ENCODE measurements at places on chromosomes 12 and 14.

- DNase-seq = no peak
Observed at GRCh38 chr14:90345239-90345557, 13.5 kb upstream of the NRDE2 start.

DNA sequence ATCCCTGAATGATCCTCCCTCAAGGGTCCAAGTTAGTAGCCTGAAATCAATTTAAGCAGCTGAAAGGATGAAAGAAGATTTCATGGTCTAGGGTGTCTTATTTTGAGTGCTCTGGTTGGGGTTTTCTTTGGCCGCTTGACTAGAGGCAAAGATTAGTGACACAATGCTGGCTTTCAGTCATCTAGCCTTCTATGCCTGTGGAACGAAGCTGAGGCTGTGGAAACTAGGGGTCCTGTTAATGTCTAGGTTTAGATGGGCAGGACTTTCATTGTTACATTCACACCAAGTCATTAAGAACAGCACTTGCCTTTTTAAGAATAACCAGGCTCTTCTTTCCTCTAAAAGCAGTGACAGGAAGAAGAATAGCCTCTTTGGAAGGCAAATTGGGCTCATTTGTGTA lies 253.8 kb upstream of the E2F7 start:
- no peak for DNase-seq

- DNase-seq = no peak
Observed at GRCh38 chr12:121162384-121162783, 29.7 kb downstream of the P2RX7 start.

- DNase-seq = no peak
Observed at GRCh38 chr14:90403065-90403464, 6.2 kb downstream of the CALM1 start.

GRCh38 chr14:94593749-94594431 lies 12.7 kb downstream of the SERPINA5 start:
- DNase-seq = peak; percentile 7

DNA sequence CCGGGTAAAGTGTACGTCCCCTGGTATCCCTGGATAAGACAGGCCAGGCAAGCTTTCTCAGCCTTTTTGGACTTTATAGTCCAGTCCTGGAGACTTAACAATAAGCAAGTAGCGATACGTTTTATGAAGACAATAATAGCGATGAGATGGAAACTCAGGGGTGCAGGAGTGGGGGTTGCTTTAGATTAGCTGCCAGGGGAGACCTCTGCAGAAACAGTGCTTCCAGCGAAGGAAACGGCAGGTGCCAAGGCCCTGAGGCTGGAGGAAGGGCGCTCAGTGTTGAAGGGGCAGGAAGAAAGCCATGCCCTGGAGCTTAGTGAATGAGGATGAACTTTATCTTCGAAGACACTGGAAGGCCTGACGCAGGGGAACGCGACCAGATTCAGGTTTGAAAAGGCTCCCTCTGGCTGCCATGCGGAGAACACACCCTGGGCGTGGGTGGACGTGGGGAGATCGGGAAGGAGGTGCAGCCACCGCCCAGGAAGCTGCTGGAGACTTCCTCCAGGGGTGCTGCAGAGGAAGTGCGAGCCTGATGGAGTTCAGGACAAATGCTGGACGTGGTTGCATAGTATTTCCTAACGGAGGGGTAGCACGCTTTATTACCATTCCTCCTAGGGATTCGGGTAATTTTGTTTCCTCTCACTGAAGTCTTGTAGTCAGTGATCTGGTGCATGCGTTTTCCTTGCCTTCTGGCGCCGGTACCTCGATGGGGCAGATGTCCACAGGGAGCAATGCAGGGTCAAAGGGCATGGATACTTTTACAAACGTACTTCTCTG lies 26.1 kb upstream of the UBC start:
- DNase-seq = peak; percentile 97

DNA sequence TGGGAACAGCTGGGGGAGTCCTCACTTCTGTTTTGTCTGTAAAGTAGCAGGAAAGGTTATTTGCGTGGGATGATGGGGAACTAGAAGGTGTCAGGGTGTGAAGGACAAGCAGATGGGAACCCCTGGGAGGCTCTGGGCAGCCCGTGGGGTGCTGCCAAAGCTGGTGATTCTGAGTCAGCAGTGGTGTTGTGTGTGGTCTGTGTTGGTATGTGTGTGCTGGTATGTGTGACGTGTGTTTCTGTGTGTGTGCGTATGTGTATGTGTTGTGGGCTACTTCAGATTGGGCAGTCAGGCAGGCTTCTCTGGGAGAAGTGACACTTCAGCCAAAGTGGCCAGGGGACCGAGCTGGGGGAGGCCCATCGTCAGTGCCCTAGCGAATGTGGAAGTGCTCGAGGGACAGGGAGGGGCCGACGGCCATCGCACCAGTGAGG lies 15.3 kb upstream of the BDKRB2 start:
- no peak for DNase-seq

- DNase-seq = no peak
Observed at GRCh38 chr12:113221997-113222729, 899 bp downstream of the TPCN1 start.

- no peak for DNase-seq
Observed at GRCh38 chr12:62783881-62784280, 151.1 kb downstream of the PPM1H start.

- no peak for DNase-seq
Observed at GRCh38 chr12:42192686-42193085, 45.4 kb downstream of the YAF2 start.

DNA sequence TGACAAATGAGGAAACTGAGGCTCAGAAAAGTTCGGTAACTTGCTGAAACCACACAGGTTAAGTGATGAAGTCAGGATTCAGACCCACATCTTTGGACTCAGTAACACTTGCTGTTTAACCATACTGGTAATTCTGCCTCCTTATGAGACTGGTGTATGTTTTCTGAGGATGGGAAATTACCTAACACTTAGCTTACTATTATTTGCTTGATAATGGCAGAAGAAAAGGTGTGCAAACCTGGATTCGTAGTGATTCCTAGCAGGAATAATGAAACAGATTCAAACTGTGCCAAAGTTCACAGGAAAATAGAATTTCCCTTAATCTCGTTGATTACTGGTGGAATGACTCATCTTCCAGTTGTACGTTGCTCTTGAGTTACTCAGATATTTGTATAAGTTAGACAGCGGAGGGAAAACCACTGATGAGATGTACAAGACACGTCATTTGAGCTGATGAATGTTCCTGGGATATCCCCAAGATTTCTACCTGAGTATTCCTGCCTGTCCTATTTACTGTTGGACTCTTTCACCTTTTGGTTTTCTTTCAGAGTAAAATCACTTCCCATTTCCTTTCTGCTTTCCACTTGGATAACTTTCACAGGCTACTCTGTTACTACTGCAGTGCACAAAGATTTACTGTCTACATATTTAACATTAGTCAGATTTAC lies 37.5 kb downstream of the PRORP start:
- DNase-seq = no peak

- no peak for DNase-seq
Observed at GRCh38 chr14:20512177-20512905, 7.0 kb downstream of the RNASE10 start.

DNA sequence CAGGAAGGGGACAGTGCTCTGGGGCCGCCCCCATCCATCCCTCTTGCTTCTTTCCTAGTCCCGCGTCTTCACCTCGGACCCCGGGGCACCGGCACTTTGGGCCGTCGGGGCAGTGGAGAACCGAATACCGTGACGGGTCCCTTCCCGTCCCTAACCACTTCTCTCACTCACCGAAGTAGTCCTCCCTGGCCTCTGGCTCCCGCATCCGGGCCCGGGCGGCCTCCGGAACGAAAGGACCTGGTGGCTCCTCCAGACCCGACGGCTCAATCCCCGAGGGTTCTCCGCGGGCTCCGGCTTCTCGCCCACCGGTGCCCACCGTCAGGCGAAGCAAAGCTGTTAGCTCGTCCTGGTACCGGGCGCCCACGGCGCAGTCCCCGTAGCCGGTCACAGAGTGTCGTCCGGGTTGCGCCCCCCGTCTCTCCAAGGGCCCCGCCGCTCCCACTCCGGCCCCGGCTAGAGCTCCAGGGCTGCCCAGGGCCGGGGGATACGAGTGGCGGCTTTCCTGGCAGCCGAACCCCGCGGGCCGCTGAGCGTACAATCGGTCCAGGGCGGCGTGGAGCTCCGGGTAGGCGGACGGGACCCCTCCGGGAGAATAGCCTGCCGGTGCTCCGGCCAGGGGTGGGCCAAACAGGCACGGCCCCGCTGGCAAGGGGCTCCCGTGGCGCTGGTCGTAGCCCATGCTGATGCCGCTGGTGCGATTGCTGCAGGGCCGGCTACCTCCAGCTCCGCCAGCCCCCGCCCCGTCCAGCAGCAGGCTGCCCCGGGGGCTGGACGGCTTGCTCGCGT lies 1.1 kb downstream of the AJUBA start:
- DNase-seq = peak; percentile 77

GRCh38 chr12:100437038-100437841 lies 36.4 kb upstream of the NR1H4 start:
- DNase-seq = no peak

DNA sequence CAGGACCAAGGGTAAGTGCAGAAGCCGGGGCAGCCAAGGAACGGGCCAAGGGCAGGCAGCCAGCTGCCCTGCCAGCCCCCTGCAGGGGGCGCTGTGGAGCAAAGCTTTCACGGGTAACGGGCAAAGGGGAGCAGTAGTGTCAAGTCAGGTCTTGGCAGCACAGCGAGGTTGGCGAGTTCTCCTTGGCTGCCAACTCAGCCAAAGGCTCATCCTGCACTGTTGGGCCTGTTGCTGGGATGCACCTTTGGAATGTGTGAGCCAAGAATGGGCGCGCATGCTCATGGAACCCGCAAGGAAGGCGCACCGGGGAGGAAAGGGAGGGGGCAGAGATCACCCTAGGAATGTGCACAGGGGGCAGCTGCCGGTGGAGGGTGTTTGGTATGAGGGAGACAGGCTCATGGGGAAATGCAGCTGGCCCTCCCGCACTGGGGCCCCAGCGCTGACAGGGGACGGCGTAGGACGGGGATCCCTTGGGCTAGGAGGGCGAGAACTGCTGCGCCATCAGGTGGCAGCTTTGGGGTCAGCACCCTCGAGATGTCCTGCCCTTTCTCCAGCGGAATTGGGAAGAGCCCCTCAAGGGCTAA lies 138.0 kb downstream of the ASCL4 start:
- peak; percentile 18 for DNase-seq

- DNase-seq = no peak
Observed at GRCh38 chr14:32019276-32019675, 57.8 kb upstream of the ARHGAP5 start.

GRCh38 chr14:94180655-94181271 lies 6.6 kb downstream of the PPP4R4 start:
- no peak for DNase-seq

- DNase-seq = peak; percentile 78
Observed at GRCh38 chr12:29066011-29066588, 83.0 kb upstream of the FAR2 start.

DNA sequence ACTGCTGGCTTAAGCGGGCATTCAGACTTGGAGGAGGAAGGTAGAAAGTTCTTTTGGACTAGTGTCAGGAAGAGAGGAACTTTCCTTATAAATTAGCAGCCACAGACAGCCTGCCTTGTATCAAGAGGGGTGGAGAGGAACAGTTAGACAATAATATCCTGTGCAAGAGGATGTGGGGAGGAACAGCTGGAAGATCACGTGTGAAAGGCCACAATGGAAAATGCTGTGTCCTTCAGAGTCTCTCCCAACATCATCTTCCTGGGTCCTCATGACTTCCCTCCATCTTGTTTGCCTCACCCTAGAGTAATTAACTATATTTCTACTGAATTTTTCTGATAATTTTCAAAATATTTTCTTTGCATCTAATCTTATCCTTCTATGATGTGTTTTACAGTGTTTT lies 117.4 kb downstream of the MGAT4C start:
- DNase-seq = no peak

DNA sequence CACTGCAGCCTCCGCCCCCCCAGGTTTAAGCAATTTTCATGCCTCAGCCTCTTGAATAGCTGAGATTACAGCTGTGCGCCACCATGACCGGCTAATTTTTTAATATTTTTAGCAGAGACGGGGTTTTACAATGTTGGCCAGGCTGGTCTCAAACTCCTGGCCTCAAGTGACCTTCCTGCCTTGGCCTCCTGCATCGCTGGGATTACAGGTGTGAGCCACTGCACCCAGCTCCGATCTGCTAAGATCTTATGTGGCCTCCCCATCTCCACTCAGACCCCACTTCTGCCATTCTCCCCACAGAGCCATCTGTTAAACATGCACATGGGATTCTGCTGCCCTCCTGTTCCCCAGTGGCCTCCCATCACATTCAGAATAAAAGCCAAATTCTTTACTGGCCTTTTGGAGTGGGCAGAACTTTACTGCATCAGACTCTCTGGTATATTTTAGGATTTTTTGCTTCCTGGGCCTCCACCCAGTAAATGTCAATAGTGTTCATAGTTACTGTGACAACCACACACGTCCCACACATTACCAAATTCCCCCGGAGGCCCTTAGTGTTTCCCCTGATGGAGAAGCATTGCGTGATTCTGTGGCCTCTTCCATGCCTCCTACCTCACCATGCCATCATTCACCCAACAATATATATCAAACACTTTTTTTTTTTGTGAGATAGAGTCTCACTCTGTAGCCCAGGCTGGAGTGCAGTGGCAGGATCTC lies 96.3 kb downstream of the PTPN11 start:
- no peak for DNase-seq

DNA sequence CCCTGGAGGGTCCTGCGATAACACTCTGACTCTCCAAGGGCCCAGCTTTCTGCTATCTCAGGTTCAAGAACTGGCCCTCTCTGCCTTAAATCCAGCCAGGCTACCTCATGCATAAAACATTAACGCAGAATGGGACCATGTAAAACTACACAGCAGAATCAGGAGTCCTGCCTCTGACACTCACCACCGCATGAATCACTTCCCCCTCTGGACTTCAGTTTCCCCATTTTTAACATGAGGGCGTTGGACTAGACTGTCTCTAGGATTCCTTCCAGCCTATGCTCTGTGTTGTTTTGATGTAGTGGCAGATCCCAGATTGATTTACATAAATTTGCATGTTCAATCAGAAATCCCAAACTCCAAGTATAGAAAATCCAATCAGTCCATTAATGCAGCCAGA lies 3.3 kb downstream of the NCKAP5L start:
- no peak for DNase-seq

GRCh38 chr14:55398679-55399078 lies 13.0 kb downstream of the ATG14 start:
- no peak for DNase-seq

- DNase-seq = no peak
Observed at GRCh38 chr12:131370791-131371347, 340.0 kb upstream of the SFSWAP start.

GRCh38 chr14:89564989-89565388 lies 148.0 kb upstream of the FOXN3 start:
- DNase-seq = no peak

GRCh38 chr14:77314539-77315457 lies 5.9 kb downstream of the POMT2 start:
- DNase-seq = no peak

DNA sequence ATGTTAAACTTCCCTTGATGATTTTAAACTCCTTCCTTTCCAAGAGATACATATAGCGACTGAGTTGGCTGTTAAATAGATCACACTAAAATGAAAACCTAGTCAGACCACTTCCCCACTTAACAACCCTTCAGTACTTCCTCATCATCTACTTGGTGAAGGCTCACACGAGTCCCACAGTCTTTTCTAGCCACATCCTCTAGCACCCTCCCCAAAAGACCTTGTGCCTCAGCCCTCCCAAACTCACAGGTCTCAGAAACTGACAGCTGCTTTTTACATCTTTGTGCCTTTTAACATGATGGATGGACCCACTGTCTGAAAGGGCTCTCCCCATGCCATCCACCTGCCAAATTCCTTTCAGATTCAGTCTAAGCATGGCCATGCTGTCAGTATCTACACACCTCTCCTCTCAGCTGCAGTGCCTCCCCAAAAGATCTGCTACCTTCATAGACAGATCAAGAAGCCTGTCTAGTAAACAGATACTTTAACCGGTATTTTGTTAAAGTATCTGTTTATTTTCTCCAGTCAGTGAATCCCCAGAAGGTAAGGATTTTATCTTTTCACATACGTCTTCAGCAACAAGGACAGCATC lies 65.1 kb upstream of the GPHB5 start:
- no peak for DNase-seq

Data from posterior cingulate gyrus (tissue), 11 donors.